ENCODE measurements at places on chromosomes 5 and 9.

- no peak for DNase-seq
Observed at GRCh38 chr5:161846746-161847145, 1.2 kb upstream of the GABRA1 start.

GRCh38 chr5:91384671-91385430 is 1.7 kb upstream of the ARRDC3 start:
- DNase-seq, result peak; percentile 76

- DNase-seq, result no peak
Observed at GRCh38 chr9:108100571-108100970, 611.0 kb upstream of the KLF4 start.

- DNase-seq, result no peak
Observed at GRCh38 chr5:69504036-69504435, 11.4 kb downstream of the OCLN start.

GRCh38 chr5:17186256-17186655 is 31.2 kb upstream of the BASP1 start:
- DNase-seq, result no peak

DNA sequence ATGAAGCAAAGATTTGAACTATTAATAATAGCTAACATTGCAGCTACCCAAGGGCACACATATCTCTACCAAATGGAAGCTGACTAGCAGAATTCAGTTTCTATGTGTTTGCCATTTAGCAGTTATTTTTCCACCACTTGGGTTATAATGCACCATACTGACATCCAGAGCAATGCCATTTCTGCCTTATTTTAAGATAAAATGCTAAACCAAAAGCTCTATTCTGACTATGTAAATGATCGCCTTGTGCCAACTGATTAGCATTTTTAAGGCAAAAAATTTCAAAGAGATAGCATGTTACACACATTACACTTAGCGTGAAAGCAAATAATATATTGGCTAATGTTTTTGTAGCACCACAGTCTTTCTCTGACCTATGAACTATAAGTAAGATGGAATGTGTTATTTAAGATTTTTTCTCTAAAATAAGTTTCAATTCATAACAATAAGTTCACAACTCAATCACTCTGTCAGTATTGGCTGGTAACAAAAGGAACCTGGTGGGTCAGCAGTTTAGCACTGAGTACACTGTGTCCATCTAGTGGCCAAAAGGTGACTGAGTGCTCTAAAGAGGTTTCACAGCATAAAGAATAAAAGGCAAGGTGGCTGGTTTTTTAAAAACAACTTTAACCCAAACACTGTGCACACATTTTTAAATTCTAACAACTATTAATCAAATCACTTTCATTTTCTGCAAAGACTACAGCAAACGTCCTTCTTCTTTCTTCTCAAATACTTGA is 443.5 kb downstream of the PDE4D start:
- no peak for DNase-seq

- DNase-seq, result no peak
Observed at GRCh38 chr5:129763651-129764050, 15.8 kb downstream of the MINAR2 start.

DNA sequence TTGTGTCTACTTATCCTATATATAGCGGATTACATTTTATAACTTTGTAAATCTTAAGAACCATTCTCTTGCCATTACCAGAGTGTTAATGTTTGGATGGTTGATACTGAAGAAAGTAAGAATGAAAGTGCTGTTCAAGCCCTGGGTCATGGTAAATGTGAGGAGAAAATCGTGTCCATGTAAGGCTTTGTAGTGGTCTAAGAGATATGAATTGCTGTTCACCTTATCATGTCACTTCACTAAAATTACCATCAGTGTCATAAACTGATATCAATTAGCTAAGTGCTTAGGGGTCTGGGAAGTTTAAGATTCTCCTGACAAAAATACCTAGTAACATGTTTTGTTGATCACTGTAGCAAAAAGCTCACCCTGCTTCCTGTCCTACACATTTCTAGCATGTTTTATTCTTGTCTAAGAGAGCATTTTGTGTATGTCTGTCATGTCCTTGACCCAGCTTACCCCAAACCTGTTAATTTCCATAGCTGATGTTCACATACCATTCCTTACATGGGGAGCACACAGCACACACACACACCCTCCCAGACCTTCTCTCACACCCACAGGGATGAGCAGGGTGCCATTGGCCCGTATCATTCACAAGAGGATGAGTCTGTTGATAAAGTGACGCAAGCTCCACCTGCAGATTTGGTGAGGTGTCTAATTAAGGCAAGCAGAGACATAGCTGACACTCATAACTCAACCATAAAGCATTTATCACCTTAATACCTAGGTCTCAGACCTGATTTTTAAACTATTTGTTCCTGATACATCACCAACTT is 125.1 kb upstream of the PAM start:
- DNase-seq, result no peak

DNA sequence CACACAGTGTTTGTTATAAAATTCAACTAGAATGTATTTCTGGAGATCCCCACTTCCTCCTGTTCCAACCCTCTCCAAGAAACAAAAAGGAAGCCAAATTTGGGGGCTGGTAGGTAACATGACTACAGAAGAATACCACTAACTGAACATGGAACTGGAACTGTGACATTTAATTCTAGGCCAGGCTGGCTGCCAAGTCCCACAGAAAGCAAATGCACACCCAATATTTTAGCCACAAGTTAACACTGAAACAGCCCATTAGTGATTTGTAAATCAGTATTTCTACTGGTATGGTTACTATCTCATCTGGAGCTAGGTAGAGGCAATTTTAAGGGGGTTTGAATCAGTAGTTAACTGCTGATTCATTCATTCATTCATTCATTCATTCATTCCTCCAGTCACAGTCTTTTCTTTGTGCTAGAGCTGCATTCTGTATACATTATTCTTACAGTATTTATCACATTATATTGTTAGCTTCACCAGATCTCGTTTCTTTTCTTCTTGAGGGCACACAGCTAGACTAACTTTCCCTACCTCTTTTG is 131.7 kb upstream of the GDNF start:
- no peak for DNase-seq

GRCh38 chr5:172496671-172497371 is 42.5 kb upstream of the SH3PXD2B start:
- no peak for DNase-seq

DNA sequence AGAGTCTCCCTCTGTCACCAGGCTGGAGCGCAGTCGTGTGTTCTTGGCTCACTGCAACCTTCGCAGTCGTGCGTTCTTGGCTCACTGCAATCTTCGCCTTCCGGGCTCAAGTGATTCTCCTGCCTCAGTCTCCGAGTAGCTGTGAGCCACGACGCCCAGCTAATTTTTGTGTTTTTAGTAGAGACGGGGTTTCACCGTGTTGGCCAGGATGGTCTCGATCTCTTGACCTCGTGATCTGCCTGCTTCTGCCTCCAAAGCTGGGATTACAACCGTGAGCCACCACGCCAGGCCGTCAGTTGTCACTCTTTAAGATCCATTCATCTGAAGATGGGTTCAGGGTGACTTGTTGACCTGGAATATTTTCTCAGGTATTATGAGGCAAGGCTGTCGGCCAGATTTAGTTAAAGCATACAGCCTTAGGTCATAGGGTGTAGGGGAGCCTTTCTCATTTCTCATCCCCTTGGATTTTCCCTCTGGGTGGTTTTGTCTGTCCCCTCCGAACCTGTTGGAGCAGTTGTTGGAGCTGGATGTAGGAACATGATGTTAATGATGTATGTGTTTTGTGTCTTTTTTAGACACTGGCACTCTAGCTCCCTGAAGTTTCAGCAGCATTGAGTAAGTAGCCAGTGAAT is 1.6 kb downstream of the SLC22A5 start:
- no peak for DNase-seq

DNA sequence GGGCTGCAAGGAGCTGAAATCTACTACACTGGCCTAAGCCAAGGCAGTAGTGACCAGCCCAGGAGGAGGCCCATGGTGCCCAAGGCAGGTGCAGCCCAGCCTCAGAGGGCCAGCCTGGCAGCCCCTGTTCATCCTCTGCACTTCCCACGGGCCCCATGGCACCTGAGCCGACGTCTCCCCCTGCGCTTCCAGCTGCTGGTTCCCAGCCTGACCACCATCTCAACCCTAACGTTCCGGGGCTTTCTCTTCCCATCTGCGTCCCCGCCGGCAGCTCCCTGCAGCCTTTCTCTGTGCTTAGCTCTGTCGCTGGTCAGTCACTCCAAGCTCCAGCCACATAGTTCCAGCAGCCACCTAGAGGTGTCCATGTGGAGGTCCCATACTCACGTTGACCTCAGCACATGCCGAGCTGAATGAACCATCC is 105.5 kb upstream of the LMX1B start:
- no peak for DNase-seq

GRCh38 chr5:118863345-118863744 is 125.0 kb downstream of the DTWD2 start:
- no peak for DNase-seq

GRCh38 chr5:6182271-6182815 is 196.0 kb downstream of the MED10 start:
- no peak for DNase-seq

DNA sequence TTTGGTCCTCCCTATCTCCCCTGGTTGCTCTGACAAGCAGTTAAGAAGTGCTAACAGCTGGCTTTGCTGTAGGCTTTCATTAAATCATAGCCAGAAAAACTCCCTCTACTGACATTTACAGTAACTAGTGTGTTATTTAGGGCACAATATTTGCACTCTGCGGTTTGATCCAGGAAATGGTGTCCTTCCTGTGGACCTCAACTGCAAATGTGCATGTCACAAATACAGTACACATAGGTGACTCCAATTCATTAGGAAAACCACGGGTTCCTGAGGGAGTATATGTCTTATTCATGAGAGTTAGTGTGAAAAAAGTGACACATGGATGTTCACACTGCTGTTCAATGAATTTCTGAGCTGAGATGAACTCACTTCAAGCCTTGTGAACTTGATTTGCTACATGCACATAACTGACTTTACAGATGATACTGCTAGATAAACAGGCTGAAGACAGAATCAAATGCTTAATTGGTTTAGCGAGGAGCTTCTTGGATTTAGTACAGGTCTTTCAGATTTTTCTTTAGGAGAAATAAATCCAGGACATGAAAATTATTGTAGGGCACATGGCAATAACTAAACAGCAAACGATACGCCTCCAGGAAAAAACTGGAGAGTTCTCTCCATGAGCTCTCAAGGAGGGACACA is 281.5 kb downstream of the EFNA5 start:
- DNase-seq, result peak; percentile 68

DNA sequence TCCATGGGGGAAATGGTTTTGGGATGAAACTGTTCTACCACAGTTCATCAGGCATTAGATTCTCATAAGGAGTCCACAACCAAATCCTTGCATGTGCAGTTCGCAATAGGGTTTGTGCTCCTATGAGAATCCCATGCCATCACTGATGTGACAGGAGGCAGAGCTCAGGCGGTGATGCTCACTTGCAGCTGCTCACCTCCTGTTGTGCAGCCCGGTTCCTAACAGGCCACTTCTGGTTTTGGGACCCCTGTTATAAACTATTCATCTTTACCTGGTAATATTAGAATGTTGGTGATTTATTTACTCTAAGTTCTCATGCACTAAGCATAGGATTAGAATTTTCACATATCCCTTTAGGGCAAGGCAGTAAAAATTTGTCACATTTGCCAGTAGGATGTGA is 122.3 kb downstream of the CDC42SE2 start:
- no peak for DNase-seq

DNA sequence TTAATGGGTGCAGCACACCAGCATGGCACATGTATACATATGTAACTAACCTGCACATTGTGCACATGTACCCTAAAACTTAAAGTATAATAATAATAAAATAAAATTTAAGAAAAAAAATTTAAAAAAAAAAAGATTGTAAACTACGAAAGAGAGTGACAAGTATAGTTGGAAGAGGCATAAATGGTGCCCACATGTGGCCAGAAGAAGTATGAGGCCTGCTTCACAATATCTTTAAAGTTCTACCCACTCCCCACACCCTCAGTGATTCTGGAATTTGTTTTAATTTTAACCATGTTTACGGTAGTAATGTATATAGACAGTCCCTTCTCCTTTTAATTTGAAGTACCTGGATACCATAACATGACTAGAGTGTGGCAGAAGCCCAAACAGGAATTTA is 172.7 kb downstream of the CHSY3 start:
- DNase-seq, result no peak

DNA sequence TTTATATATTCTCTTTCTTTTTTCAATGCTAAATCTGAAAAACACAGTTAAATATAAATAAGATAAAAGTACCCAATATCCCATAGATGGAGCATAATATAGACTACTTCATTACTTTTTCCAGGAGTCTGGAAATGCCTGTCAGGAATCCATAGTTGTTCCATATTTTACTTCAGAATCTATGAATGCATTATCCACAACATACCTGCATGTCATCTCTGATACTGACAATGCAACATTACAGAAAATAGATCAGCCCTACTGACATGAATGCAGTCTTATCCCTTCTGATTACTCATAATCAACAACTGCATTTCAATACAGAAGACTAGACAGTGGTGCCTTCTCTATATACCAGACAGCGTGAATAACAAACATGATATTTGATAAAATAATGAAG is 517.6 kb downstream of the PTPRD start:
- DNase-seq, result no peak

DNA sequence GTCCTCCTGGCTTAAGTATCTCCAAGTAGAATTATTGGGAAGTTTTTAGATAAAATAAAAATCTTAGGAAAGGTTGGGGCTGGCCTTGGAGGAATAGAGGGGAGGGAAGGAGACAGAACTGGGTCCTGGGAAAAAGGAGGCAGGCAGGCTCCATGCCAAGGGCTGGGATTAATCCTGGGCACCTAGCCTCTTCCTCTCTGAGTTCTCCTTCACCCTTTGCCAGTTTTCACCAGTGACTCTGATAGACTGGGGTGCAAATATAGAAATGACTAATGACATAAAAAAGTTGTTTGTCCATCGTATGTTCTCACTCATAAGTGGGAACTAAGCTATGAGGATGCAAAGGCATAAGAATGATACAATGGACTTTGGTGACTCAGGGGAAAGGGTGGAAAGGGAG is 81.9 kb downstream of the RMI1 start:
- no peak for DNase-seq

- no peak for DNase-seq
Observed at GRCh38 chr5:79236970-79237739, 1.2 kb downstream of the JMY start.

DNA sequence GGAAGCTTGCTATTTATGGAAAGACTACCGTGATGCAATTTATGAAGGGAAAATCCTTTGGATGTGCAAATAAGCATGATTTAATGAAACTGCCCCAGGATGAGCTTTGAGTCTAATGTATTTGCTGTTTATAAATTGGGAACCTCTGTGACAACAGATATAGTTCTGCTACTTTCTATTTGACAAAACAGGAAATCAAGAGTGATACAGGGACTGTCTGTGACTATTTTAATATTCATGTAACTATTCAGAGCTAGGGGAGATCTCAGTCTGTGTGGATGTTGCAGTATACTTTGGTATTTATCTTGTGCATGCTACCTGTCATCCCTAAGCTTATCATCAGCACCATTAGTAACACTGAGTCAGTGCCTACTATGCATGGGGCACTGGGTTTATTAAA is 132.1 kb downstream of the PDZD2 start:
- no peak for DNase-seq

DNA sequence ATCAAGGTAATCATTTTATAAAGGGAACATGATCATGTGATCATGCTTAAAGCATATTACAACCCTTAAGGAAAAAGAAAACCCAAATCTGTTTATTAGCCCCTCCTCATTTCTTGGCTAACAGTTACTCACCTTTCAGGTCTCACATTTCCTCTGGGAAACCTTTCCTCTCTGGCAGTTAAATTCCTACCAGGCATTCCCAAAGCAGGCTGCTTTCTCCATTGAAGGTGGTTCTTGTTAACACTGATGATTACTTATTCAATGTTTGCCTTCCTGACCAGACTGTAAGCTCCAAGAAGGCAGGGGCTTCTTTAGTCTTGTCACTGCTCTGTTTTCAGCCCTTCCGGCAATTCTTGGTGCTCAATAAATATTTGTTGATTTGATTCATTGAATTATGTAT is 59.9 kb downstream of the PLK2 start:
- DNase-seq, result no peak

Measured in DMS153 (cell line).